Fibroblast of villous mesenchyme (primary cell): ENCODE measurements at places on chromosomes 2 and 18. TPM values are rescaled to one million over a fixed set of nuclear protein-coding genes. Genes with fewer than 3 reads are reported as not detected.
A peak's percentile ranks its signal among the peaks of the same experiment; 100 is the strongest.

DNA sequence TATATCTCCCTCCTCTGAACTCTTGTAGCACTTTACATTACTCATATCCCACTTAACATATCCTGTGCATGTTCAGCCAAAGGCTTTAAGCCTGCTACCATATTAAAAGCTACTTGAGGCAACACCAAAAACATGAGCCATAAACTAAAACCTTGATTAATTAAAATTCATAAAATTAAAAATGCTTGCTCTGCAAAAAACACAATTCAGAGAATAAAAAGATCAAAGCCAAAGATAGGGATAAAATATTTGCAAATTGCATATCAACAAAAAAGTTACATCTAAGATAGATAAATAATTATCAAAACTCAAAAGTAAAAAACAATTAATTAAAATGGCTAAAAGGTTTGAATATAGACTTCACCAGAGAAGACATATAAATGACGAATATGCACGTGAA, 495.4 kb upstream of the PIK3C3 start:
- DNase-seq: no peak

MBD2 gene
- 24.5 and 35.8 TPM in 2 replicates for total RNA-seq

DNA sequence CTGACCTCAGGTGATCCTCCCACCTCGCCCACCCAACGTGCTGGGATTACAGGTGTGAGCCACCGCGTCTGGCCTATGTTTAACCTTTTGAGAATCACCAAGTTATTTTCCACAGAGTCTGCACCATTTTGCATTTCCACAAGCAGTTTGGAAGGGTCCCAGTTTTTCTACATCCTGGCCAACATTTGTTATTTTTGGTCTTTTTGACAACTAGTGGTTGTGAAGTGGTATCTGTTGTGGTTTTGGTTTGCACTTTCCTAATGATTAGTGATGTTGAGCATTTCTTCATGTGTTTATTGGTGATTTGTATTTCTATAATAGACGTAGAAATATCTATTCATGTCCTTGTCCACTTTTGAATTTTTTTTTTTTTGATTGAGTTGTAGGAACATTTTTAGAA, 67.9 kb downstream of the BIRC6 start:
- no peak for DNase-seq

- peak; percentile 38 for DNase-seq
These were observed 236.3 kb downstream of the ACKR3 start for GRCh38 chr2:236805800-236806531.

- DNase-seq: no peak
These were observed 73.7 kb upstream of the MSTN start for GRCh38 chr2:190136259-190136658.

DNA sequence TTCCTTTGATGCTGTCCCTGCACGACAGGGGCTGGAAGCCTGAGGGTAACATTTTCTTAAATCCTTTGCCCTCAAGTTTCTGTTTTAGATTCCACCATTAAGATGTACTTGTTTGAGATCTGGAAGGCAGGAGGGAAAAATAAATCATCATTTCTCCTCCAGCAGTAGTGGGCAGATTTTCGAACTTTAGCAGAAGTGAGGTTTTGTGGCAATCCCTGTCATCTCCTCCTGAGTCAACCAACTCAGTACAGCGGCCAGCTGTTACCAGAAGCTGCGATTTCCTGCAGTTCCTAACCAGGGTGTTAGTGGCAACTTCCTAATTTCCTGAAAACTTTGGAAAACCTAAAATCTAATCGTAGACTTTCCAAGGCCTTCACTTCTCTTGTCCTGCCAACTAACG, 517.2 kb upstream of the ACVR2A start:
- peak; percentile 8 for DNase-seq

SLC14A1 gene
- 0.86 and 9.3 TPM in 2 replicates for total RNA-seq

DNA sequence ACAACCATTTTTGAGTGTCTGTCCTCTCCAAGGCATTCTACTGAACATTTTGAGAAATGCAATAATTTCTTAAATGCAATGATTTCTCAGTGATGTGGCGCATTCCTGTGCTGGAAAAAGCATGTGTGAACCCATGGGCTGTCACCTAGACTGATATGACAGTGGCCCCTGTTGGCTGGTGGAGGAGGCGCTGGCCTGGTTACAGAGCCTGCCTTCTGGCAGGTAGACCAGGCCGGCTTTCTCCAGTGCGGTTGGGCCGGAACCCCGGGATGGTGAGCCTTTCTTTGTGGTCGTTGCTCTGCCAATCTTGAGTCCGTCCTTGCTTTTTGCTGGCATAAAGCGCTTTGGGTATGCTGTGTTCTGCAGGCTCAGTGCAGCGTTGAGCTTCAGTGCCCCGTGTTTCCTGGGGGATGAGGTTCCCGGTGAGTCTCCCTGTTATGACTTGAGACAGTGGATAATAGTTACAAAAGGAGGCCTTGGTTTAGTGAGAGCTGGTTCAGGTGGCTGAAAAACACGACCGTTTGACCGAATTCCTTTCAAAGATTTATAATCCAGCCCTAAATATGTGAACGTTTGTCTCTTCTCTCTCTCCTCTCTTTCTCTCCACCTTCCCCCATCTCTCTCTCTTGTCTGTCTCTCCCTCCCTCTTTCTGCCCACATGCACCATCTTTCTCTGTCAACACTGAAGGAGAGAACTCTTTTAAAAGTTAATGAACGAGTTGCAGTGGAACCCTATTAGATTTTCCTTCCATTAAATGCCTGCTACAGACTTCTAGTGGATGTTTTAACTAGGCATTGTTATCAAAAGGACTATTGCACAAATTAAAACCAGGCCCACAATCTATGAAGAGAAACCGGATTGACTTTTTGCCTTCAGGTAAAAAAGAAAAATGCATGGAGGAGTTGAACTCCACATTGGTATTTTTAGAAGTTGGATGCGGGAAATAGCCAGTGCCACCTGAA, 34.0 kb downstream of the TSHZ1 start:
- DNase-seq: no peak

CHRNA1 gene
- under 0.01 and 0.32 TPM in 2 replicates for total RNA-seq

GRCh38 chr2:115386465-115386864, 944.0 kb downstream of the DPP10 start:
- DNase-seq: no peak

DSG1 gene
- not detected in 2 replicates for total RNA-seq

DNA sequence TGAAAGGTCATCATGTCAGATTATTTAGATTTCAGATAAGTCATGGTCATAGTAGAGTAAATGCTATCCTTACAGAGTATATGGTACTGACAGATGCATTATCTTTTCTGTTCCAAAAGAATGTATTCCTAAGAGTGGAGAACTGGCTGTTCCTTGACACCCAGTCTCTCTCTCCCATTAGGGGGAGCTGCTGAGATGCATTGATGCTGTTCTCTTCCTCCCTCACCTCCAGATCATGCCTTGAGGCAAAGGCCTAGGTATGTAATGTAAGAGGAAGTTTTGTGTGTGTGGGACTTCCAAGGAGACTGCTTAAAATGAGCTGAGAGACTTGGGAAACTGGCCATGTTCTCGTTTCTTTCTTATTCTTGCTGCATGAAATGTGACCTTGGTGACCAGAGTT, 979.5 kb upstream of the CELF4 start:
- no peak for DNase-seq

SERPINB3 gene
- not detected in 2 replicates for total RNA-seq

DNA sequence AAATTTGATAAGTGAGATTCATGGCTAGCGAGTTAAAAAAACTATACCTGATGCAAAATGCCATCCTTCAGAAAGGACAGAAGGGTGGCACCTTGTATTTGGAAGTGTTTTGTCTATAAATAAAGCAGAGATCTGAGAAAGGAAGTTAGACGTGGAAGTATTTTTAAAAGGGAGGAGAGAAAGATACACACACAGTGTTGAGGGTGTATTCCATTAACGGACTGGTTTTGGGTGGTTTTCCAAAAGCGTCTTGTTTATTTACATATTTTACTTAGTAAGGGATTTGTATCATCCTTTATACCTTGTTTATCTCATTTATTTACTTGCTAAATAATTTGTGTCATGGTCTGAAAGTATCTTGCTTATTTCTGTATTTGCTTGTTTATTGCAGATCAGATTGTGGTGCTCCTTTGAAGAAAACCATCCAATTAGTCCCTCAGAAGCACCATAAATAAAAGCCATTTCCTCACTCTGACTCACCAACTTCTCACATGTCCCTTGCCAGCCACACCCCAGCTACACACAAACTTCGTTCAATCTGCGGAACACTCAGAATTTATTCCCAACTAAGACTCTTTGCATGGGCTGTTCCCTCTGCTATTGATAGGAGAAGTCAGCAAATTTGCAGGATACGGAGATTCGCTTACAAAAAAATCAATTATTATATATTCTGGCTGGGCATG, 90.8 kb downstream of the FAM124B start:
- peak; percentile 71 for DNase-seq

DNA sequence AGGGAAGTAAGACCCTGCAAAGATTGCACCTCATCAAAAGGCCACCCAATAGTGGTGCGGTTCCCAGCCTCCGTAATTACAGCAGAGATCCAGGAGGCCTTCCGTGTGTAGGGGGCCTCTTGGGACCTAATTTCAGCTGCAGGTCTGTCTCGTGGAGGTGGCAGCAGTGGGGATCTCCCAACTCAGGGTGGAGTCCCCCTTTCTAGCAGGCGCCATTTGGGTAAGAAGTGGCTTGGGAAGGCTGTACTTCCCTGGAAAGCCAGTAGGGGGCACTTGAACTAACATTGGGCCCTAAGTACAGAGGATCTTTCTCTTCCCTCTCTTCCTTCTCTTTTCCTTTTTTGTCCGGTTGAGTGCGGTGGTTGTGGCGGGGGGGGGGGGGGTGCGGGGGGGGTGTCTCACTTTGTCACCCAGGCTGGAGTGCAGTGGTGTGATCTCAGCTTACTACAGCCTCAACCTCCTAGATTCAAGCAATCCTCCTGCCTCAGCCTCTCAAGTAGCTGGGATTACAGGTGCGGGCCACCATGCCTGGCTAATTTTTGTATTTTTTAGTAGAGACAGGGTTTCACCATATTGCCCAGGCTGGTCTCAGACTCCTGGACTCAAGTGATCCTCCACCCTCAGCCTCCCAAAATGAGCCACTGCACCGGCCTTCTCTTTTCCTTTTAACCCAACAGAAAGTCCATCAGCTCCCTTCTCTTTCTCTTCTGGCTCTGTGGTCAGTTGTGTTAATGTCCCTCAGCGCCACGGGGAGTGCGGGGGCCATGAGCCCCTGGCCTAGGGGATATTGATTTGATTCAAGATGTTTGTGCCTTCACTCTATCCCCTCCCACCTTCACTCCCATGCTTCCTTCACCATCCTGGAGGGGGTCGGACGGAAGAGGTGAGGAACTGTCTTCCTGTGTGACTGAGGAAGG, 32.0 kb downstream of the CENPO start:
- no peak for DNase-seq

GRCh38 chr2:181456660-181457120, 496 bp upstream of the ITGA4 start:
- peak; percentile 29 for DNase-seq

DNA sequence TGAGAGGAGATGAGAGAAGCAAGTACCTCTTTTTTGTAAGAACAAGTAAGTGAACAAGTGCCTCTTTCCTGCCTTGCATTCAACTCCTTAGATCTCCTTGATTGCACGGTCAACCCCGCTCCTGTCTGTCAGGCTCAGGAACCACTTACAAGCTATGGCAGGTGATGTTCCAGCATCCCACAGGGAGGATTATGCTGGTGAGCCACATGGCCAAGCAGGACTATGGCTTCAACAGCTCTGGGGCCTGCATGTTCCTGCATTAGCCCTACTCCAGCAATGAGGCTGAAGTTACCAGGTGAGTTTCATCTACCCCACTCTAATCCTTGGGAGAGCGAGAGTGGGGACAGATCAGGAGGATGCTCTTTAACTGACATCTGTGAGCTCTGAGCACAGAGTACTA, 29.5 kb downstream of the TTC32 start:
- DNase-seq: no peak

GRCh38 chr2:74792282-74792681, 41.6 kb upstream of the HK2 start:
- no peak for DNase-seq

IL36RN gene
- total RNA-seq: not detected in 2 replicates

- DNase-seq: peak; percentile 57
These were observed 2.9 kb downstream of the SPTBN1 start for GRCh38 chr2:54459037-54459441.
